ENCODE measurements at places on chromosomes 12 and 14. TPM values are rescaled to one million over a fixed set of nuclear protein-coding genes. Genes with fewer than 3 reads are reported as not detected.
A peak's percentile ranks its signal among the peaks of the same experiment; 100 is the strongest.

- no peak for DNase-seq
These were observed 50.9 kb downstream of the HSP90AA1 start for GRCh38 chr14:102035914-102036313.

- DNase-seq = no peak
These were observed 141.6 kb upstream of the AVPR1A start for GRCh38 chr12:63292471-63293221.

GRCh38 chr14:66496911-66497310, 10.7 kb downstream of the CCDC196 start:
- DNase-seq = no peak

DNA sequence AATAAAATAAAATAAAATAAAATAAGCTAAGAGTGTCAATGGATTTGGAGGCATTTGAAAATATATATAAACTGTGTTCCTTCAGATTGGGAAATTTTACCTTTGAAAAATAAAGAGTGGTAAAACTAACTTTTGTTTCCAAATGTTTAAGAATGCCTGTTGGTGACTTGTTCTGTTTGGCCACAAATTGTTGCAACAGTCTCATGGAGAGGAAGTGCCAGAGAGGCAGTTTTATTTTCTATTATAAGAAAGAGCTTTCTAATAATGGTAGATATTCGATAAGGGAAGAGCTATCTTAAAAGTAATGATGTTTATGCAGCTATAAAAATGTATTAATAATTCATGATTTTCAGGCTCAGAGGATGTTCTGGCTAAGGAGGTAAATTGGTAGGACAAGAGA, 68.8 kb upstream of the MDGA2 start:
- DNase-seq = no peak

The ENDOU gene
- 21.4 TPM for total RNA-seq

- no peak for DNase-seq
These were observed 38.9 kb downstream of the PPP4R4 start for GRCh38 chr14:94213021-94213420.

DNA sequence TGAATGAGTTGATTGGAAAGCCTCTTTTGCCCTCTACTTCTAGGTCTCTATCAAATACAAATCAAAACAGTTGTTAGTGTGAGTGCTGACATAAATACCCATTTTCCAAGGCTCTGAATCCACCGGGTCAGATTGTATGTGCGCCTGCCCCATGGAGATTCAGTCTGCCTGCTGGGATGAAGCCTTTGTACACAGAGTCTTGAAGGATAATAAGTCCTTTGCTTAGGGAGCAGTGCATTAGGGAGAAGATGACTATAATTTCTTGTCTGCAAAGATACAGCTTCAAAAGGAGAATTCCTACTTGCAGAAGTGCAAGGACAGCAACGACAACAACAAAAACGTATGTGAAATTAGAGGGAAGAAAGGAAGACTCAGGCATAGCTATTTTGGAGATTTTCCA, 90.3 kb upstream of the VRK1 start:
- DNase-seq = no peak

The RERG gene
- total RNA-seq = 31.9 TPM

- DNase-seq = peak; percentile 64
These were observed 13.6 kb upstream of the EMP1 start for GRCh38 chr12:13182881-13183280.

The REC8 gene
- total RNA-seq = 5.9 TPM

GRCh38 chr12:131793243-131794022, 34.8 kb upstream of the MMP17 start:
- no peak for DNase-seq

DNA sequence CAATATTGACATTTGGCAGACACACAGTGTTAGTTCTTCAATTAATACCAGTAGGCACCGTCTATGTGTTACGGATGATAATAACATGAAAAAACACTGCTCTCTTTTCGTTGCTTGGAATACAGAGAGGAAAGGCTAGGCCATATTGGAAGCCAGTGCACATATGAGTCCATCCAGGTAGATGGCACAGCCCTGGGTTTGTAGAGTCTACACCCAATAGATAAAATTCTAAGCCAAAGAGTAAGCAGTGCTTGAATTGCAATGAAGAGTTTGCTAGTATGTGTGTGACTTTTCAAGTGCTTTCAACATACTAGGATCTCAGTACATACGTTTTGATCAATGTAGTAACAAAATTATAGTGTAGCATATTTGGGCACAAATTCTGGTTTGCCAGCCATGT, 243.3 kb upstream of the AVPR1A start:
- no peak for DNase-seq

The ADAMTS20 gene
- not detected for total RNA-seq

DNA sequence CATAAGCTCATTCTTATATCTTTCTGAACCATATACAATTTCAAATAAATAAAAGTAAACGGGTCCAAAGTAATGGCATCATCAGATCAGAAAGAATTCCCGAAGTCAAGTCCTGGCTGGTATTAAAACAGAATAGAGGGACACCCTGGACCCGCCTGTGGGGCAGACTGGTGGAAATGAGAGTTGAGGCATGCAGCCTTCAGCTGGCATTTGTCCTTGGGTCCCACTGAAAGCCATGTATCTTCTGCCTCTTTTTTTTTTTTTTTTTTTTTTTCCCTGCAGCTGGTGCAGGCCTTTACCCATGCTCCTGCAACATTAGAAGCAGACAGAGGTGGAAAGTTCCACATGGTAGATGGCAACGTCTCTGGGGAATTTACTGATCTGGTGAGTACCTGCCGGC, 9.9 kb downstream of the AHSA1 start:
- no peak for DNase-seq

The ZFYVE1 gene
- total RNA-seq = 19.2 TPM

DNA sequence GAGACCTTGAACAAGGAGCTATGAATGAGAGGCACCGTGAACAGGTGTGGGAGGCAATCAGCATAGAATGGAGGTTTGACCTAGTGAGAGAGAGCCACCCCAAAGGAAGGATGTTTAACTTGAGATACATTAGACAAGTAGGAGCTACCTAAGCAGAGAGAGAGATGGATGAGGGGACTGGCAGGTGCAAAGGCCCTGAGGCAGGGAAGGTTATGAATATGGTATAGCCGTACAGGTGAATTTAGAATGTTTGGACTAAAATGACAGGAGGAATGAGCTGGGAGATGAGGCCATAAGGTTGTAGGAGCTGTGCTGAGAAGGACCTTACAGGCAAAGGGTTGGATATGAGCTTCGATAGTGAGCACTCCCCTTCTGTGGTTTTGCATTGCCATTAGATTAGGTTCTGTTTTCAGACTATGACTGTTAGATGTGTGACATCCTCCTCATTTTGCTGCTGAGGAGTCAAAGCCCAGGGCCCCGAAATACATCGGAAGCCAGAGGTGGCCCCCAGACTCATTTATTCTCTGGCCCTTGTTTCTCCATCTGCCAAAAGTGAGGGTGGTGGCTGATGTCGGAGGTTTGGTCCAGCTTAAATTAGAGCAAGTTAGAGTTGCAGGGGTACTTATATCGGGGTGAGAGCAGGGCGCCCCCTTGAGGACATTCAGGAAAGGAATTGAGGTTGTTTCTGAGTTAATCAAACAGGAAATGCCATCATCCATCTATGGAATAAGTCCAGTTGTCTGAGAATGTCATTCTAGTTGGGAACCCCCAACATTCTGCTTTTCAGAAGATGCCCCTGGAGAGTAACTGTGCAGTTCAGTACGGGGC, 29.4 kb downstream of the SLC24A4 start:
- no peak for DNase-seq

DNA sequence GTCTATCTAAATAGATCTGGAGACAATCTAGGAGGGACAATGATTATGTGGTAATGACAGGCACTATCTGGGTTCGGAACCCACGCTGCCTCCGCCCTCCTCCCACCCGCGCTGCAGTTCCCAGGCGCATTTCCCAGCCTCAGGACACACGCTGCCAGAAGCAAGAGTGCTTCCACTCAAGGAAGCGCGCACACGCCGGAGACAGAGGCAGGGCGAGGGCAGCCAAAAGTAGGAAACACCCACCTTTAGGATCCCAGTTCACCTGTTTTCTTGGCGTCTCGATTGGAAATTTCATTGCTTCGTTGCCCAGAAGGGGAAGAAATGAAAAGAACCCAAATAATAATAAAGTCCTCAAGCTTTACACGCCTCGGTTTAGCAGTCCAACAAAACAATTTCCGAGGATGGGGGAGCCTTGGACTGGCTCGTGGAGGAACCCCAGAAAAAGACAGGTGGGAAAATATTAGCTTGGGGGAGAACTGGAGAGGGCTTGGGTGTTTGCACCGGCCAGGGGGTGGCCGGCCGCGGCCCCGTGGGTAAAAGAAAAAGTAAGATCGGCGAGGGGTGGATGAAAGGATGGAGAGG, 474 bp downstream of the KCNK10 start:
- no peak for DNase-seq

The SCNN1A gene
- total RNA-seq = 55.2 TPM

GRCh38 chr14:45104561-45104960, 20.6 kb downstream of the PRPF39 start:
- DNase-seq = no peak

DNA sequence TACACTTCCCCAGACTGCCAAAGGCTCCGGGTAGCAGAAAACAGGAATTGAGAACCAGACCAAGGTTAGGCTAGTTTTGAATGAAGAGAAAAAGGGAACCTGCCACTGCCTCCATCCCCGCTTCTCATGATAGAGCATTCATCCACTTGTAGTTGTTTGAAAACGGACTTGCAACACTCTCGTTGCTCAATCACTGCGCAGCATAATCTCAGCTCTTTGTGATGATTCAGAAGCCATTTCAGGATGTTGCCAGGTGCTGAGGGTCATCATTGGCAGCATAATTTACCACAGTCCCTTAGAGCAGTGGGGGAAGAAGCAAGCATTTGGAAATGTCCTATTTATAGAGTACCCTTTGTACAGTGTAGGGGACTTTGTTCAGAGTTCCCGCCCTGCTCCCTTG, 25.6 kb downstream of the KCNK13 start:
- peak; percentile 76 for DNase-seq

DNA sequence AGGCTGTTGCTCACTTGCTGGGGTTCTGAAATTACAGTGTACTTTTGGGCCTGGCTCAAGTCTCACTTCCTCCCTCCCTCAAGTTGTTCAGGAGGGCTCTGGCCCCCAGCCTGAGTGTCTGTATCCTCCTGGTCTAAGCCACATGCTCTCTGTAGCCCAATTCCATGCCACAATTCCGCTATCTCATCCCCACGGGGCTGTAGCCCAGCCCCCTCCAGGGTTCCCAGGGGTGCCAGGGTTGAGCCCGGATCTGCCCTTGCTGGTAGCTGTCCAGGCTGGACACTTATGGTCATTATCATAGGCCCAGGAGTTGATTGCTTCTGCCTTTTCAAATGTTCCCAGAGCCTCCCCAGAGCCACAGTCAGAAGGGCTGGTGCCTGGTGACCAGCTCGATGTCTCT, 65.3 kb downstream of the PRIMA1 start:
- DNase-seq = no peak

DNA sequence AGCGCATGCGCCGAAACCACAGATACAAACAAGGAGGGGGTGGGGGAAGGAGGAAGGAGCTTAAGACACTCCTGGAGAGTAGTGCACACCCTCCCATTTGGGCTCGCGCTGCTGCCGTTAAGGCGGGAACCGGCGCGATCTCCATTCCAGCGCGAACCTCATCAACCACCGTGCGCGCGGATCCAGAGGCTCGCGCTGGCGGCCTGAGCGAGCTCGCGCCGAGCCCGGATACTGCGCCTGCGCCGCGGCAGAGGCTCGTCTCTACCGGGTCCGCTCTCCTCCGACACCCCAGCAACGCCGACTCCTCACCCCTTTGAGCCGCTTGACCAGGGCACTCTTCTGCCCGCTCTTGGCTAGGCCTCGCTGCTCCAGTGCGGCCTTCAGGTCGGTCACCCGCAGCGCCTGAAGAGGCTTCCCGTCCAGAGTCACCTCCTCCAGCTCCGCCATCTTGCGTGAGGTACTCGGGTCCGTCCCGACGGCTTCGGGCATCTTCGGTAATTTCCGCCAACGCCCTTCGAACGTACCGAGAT, at the start of gene ACIN1:
TSS of gene ACIN1 (minus strand) at position 471 of the 530 bp plus-strand sequence. CDS start at position 447, 24 bp downstream.
- DNase-seq = no peak

GRCh38 chr12:76998908-76999556, 66.3 kb downstream of the E2F7 start:
- DNase-seq = no peak

The TMEM229B gene
- 9.8 TPM for total RNA-seq
